NCI-H510A treated with DMSO at 0.1 percent for 48 hours (cell line): ENCODE measurements at places on chromosomes 7 and 10.

DNA sequence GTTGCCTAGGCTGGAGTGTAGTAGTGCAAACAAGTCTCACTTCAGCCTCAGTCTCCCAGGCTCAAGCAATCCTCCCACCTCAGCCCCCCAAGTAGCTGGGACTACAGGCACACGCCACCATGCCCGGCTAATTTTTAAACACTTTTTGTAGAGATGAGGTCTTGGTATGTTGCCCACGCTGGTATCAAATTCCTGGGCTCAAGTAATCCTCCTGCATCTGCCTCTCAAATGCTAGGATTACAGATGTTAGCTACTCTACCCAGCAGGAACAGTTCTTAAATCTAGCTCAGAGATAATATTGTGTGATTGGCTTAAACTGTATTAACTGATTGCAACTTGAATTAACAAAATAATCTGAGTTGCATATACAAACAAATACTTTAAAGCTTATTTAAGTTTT, 82.9 kb downstream of the CDK14 start:
- DNase-seq, result no peak

GRCh38 chr7:2568521-2569223, 9.9 kb downstream of the IQCE start:
- DNase-seq, result no peak

DNA sequence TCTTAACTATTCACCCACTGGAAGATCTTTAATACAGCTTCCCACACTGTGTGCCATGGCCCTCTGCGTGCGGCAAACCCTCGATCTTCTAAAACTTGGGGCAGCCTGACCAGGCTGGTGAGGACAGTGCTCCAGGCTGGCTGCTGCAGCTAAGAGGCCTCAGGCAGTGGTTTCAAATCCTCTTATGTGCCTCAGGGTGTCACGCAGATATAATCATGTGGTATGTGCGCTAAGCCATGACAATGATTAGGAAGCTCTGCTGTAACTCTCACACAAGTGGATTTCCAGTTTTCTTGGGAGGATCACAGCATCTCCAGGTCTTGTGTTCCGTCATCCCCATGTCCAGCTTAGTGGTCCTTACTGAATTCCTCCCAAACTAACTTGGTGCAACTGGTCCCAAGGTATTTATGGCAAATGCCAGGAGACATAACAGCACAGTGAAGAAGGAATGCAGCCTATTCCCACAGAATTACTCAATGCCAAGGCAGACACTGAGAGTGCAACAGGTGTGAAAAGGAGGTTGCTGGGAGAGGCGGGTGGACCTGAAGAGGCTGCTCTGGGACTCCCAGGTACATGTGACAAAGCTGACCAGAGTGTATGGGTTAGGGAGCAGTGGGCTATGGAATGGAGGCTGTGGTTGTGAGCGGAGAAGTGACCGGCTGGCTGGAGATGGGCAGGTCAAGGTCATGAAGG, 2.3 kb downstream of the HPS1 start:
- DNase-seq, result no peak

- no peak for DNase-seq
These were observed 3.9 kb downstream of the DDX21 start for GRCh38 chr10:68959695-68960527.

DNA sequence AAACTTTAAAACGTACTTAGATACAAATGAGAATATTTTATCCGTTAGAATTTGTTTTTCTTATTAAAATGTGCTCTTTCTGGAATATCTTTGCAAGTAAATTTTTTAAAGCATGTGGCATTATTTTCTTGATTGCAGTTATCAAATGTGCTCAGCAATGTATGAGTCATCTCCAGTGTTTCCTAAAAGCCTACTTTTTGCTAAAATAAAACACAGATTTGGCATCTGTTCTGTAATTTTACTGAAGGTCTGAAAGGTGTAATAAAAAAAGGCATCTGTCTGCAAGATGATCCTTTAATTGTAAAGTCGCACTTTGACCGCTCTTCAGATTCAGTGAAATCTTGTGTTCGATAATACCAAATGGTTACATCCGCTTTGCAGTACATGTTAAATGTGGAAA, 3.4 kb downstream of the GNAT3 start:
- no peak for DNase-seq
